ENCODE measurements at places on chromosomes 12 and 14. TPM values are rescaled to one million over a fixed set of nuclear protein-coding genes. Genes with fewer than 3 reads are reported as not detected.

GRCh38 chr12:104873374-104873773 is 84.7 kb downstream of the SLC41A2 start:
- H3K4me3 ChIP-seq = no peak overlapping the region
- H3K27me3 ChIP-seq = no peaks in the 10 kb centered on the region
- no peaks in the 10 kb centered on the region for H3K4me1 ChIP-seq
- no peak for DNase-seq
- H3K36me3 ChIP-seq = no peaks in the 10 kb centered on the region

- H3K4me3 ChIP-seq = no peak overlapping the region
- H3K36me3 ChIP-seq = no peaks in the 10 kb centered on the region
- no peak overlapping the region for H3K27ac ChIP-seq
- no peaks in the 10 kb centered on the region for H3K4me1 ChIP-seq
Measured at GRCh38 chr12:123757561-123757960, 4.5 kb upstream of the DNAH10 start.

DNA sequence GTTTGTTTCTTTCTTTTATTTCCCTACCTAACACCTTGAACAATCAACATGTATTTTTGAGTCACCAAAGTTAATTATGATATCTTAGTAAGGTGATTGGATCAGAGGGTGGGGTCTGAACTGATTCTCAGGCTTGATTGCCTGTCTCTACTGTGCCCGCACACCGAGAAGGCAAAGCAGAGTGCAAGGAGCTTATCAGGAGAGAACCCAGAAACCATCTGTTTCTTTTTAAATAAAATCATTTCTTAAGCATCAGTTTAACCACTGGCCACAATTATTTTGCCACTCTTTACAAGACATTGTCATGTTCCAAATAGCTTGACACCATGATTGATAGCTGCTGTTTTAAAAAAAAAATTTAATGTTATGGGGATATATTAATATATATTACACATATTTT is 3.1 kb downstream of the GARIN2 start:
- no peaks in the 10 kb centered on the region for H3K36me3 ChIP-seq
- H3K27me3 ChIP-seq = no peaks in the 10 kb centered on the region
- H3K4me1 ChIP-seq = no peaks in the 10 kb centered on the region
- DNase-seq = no peak
- H3K4me3 ChIP-seq = no peak overlapping the region

DNA sequence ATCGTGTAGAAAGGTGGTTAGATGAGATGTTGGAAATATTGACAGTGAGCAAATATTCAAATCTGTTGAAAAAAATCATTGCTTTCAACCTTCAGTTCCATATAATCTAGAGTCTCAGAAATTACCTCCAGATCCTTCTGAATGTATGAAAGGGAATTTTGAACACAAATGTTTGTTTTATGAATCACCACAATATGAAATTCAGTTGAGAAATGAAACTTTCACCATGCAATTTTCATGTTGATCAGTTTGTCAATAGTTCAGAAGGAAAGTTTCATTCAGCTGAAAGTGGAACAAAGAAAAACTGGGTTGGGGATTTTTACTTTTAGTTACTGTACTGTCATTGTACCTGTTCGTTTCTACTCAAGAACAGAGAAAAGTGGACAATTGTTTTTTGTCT is 953.6 kb downstream of the SLC6A15 start:
- no peak overlapping the region for H3K27ac ChIP-seq
- no peaks in the 10 kb centered on the region for H3K4me1 ChIP-seq
- no peaks in the 10 kb centered on the region for H3K36me3 ChIP-seq

DNA sequence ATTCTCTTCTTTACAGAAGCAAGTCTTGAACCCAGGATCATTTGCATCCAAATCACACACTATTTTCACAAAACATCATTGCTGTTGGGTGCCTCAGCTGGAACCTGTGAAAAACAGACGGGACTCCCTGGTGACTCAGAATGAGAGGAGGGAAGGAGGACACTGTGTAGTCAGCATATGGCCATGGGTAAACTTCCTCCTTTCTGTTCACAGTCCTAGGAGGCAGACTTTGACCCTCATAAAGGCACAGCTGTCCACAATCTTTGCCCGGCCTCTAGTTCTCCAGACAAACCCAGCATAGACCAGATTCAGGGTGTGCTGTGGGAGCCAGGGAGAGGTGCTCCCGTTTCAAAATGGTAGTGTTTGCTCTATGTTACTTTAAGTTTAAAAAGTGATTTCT is 62.0 kb downstream of the DYRK2 start:
- H3K4me3 ChIP-seq = no peak overlapping the region
- DNase-seq = no peak
- no peaks in the 10 kb centered on the region for H3K4me1 ChIP-seq
- H3K36me3 ChIP-seq = no peaks in the 10 kb centered on the region
- no peak overlapping the region for H3K27ac ChIP-seq
- no peaks in the 10 kb centered on the region for H3K27me3 ChIP-seq

- peaks cover 6% of the 10 kb centered on the region for H3K4me1 ChIP-seq
- no peak overlapping the region for H3K4me3 ChIP-seq
- H3K27me3 ChIP-seq = no peaks in the 10 kb centered on the region
- DNase-seq = no peak
- H3K36me3 ChIP-seq = no peaks in the 10 kb centered on the region
Measured at GRCh38 chr12:113236539-113237399, 15.5 kb downstream of the TPCN1 start.

DNA sequence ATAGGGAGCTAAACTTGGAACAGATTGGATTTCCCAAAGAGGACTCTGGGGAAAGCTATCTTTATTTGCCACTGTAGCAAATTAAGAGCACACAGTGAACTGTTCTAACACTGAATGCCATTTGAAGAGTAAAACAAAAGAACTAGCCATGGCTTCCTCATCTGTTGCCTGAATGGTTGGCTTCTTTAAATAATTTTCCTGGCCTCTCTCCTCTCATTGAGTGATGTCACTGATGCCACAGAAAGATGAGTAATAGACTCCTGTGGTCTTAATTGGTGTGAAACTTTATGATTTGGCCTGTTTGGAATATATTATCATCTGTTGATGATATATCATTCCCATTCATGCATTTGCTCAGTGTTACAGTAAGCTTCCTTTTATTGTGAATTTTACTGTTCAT is 42.5 kb downstream of the WDR20 start:
- H3K27ac ChIP-seq = no peak overlapping the region
- peaks cover 9% of the 10 kb centered on the region for H3K4me1 ChIP-seq
- no peak for DNase-seq
- H3K4me3 ChIP-seq = no peak overlapping the region
- H3K36me3 ChIP-seq = no peaks in the 10 kb centered on the region
- no peaks in the 10 kb centered on the region for H3K27me3 ChIP-seq

- H3K36me3 ChIP-seq = no peaks in the 10 kb centered on the region
- H3K4me3 ChIP-seq = no peak overlapping the region
- no peak for DNase-seq
- H3K27ac ChIP-seq = no peak overlapping the region
- H3K4me1 ChIP-seq = peaks cover 8% of the 10 kb centered on the region
Measured at GRCh38 chr12:57628280-57629191, 4.5 kb downstream of the B4GALNT1 start.

- no peaks in the 10 kb centered on the region for H3K27me3 ChIP-seq
- peak; percentile 57 for DNase-seq
- no peaks in the 10 kb centered on the region for H3K36me3 ChIP-seq
- H3K27ac ChIP-seq = no peak overlapping the region
- peak overlapping the region; percentile 36 for H3K4me3 ChIP-seq
Measured at GRCh38 chr14:61188978-61189808, 91.9 kb downstream of the TMEM30B start.

DNA sequence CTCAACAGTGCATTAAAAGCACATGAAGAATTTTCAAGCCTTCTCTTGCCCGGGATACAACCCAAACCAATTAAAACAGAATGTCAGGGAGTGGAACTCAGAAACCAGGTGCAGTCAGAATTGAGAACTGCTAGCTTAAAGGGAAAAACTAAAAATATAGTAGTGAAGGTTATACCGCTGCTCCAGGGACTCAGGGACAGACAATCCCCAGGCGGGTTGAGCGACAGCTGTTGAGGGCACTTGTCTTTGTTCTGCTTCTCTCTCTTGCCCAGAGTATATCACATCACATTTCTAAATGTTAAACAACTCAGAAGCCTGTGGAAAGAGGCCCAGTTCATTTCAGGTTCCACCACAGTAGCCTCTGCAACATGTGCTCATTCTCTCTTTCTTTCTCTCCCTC is 93.1 kb downstream of the SLC5A8 start:
- H3K27me3 ChIP-seq = no peaks in the 10 kb centered on the region
- H3K36me3 ChIP-seq = no peaks in the 10 kb centered on the region
- no peak for DNase-seq
- H3K27ac ChIP-seq = no peak overlapping the region
- H3K4me1 ChIP-seq = no peaks in the 10 kb centered on the region

DNA sequence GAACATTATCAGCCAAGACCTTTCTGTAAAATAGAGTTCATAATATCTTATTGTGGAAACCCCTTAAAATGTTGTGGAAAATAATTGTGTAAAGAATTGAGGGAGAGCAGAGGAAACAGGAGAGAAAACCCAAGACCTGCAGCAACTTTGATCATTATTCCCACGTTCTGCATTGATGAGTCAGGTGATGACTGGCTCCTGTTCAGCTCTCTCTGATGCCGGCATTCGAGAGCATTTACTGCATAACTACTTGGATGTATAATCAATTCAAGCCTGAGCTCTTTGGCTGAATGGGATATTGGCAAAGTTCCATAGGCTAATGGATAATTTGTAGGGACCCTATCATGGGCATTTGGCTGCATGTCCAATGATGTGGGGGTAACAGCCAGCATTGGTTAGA is 176.3 kb upstream of the ARID2 start:
- no peaks in the 10 kb centered on the region for H3K36me3 ChIP-seq
- H3K4me3 ChIP-seq = no peak overlapping the region
- no peak for DNase-seq
- no peaks in the 10 kb centered on the region for H3K27me3 ChIP-seq

- H3K36me3 ChIP-seq = no peaks in the 10 kb centered on the region
- no peak overlapping the region for H3K4me3 ChIP-seq
- DNase-seq = no peak
- peaks cover 19% of the 10 kb centered on the region for H3K4me1 ChIP-seq
Measured at GRCh38 chr12:110739488-110739887, 3.2 kb downstream of the PPP1CC start.

DNA sequence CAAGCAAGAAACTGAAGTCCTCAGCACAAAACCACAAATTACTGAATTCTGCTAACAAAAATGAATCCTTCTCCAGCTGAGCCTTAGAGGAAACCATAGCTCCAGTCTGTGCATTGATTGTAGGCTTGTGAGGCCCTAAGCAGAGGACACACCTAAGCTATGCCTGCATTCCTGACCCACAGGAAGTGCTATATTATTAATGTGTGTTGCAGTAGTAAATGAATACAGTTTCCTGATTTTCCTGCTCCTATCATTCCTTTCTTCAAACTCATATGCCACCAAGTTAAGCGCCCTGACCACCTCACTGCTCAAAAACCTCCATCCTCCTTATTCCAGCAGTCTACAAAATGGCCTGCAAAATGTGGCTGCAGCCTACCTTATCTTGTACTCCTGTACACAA is 151.9 kb upstream of the ABCD2 start:
- H3K36me3 ChIP-seq = no peaks in the 10 kb centered on the region
- no peaks in the 10 kb centered on the region for H3K27me3 ChIP-seq
- no peak overlapping the region for H3K27ac ChIP-seq
- peaks cover 3% of the 10 kb centered on the region for H3K4me1 ChIP-seq
- DNase-seq = no peak

- H3K4me1 ChIP-seq = peaks cover 19% of the 10 kb centered on the region
- DNase-seq = no peak
- no peak overlapping the region for H3K27ac ChIP-seq
- no peak overlapping the region for H3K4me3 ChIP-seq
Measured at GRCh38 chr12:50610171-50610570, 105.4 kb downstream of the DIP2B start.

DNA sequence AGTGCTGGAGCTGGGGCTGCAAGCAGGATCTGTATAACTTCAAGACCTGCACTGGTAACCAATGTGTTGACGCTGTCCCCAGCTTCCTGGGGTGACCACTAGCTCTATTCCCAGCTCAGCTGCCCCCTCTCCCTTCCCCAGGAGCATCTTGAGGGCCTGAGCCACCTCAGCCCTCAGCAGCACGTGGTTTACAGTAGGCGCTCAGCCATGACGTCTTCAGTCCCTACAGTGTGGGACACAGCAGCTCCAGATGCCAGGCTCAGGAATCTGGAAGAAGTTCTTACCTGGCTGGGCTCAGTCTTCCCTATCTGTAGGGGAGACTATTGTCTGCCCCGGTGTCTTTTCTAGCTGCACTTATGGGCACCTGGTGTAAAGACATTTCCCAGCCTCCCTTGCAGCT is 8.6 kb downstream of the SDS start:
- H3K27ac ChIP-seq = no peak overlapping the region
- no peak overlapping the region for H3K4me3 ChIP-seq
- H3K36me3 ChIP-seq = no peaks in the 10 kb centered on the region
- no peak for DNase-seq
- H3K4me1 ChIP-seq = no peaks in the 10 kb centered on the region

- H3K36me3 ChIP-seq = no peaks in the 10 kb centered on the region
- DNase-seq = no peak
- H3K4me1 ChIP-seq = peaks cover 1% of the 10 kb centered on the region
- H3K27ac ChIP-seq = no peak overlapping the region
Measured at GRCh38 chr14:34824826-34825225, 50.3 kb downstream of the BAZ1A start.

DNA sequence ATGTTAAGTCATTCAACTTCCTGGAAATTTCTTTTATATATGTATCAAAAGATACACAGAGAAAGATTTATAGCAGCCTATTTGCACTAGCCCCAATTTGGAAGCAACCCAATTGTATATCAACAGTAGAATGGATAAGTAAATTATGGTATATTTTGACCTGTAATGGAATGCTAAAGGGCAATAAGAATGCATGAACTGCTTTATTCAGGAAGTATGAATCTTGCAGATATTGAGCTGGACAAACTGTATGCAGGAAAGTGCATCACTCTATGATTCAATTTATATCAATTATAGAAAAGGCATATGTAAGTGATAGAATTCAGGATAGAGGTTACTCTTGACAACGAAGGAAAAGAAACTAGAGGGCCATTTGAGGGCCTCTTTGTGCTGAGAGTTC is 913.1 kb upstream of the FBXO33 start:
- no peaks in the 10 kb centered on the region for H3K27me3 ChIP-seq
- H3K36me3 ChIP-seq = no peaks in the 10 kb centered on the region
- no peaks in the 10 kb centered on the region for H3K4me1 ChIP-seq
- no peak overlapping the region for H3K27ac ChIP-seq

DNA sequence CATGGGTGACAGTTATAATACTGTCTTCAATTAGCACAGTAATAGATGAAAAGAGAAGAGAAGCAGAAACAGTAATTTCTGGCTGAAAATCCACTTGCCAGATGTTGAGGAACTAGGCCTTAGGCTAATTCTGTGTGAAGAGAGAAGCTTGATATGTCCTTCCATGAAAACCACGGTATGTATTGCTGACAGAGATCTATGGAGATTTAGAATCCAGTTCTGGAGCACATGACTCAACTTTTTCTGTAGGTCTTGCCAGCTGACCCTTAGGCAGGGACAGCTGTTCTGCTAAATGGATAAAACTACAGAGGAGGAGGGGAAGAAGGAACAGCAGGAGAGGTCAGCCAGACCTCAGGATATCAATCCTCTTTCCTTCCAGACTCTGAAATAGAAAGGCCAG is 211.5 kb downstream of the PRKD1 start:
- H3K4me3 ChIP-seq = no peak overlapping the region
- H3K4me1 ChIP-seq = peaks cover 5% of the 10 kb centered on the region
- H3K27ac ChIP-seq = no peak overlapping the region
- H3K27me3 ChIP-seq = no peaks in the 10 kb centered on the region
- no peak for DNase-seq

ALDH1L2 gene
- 1.8 TPM for total RNA-seq

IAPP gene
- not detected for total RNA-seq

C12orf42 gene
- total RNA-seq = not detected

ATF7 gene
- 27.5 TPM for total RNA-seq

VAMP1 gene
- total RNA-seq = 3.4 TPM

ABCD2 gene
- total RNA-seq = 0.13 TPM

CLEC7A gene
- 2.9 TPM for total RNA-seq

AQP2 gene
- total RNA-seq = 0.11 TPM

MYF6 gene
- not detected for total RNA-seq

OASL gene
- 0.55 TPM for total RNA-seq

FOXG1 gene
- 1.8 TPM for total RNA-seq

SMCO2 gene
- total RNA-seq = not detected

SMIM41 gene
- total RNA-seq = 4.5 TPM

Data from ovary (tissue), 10 donors.